ENCODE measurements at places on chromosomes 4 and X.

DNA sequence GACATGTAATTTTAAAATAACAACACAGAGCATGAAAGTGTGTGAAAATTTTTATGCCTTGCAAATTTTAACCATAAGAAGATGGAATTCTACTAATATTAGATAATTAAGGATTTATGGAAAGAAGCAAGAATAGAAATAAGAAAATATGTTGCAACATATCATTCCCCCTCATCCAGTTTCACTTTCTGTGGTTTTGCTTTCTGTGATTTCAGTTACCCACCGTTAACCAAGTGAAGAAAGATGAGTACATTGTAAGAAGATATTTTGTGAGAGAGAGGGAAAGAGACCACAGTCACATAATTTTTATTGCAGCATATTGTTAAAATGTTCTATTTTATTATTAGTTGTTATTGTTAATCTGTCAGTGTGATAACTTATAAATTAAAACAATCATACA, 77.9 kb downstream of the ADAM29 start:
- no peak for DNase-seq

DNA sequence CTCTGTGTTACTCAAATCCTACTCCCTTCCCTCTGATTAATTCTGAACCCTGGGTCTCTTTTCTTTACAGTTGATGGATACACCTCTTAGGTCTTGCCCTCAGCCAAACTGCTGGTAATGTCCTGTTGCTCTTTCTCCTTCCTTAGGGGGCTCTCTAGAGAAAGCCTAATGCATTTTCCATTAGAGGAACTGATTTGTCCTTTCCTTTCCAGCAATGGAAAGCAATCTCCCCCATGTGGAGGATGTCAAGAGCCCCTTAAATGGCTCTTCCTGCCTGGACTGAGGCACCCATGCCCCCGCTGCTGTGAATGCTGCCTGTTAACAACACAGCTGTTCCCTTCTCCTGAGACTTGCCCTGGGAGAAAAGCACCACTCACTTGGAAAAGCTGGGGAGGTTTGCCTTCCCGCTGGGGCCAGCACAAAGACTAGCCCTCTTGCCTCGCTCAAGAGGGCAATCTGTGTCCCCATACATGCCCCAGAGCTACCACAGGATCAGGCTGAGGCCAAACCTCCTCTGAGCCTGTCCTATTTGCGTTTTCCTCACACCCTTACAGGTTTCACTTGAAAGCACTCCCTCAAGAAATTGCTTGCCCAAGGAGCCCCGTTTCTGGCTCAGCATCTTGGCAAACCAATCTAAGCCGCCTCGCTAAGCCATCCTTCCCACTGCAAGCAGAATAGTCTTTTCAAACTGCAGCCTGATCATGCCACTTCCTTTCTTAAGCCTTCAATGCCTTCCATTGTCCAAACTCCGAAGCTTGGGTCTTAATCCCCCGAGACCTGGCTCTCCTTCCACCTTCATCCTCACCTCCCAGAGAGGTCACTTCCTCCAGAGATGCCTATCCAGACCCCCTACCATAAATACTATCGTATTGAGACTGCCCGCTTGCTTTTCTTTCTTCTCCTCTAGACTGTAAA, 23.2 kb upstream of the SMIM20 start:
- no peak for DNase-seq

DNA sequence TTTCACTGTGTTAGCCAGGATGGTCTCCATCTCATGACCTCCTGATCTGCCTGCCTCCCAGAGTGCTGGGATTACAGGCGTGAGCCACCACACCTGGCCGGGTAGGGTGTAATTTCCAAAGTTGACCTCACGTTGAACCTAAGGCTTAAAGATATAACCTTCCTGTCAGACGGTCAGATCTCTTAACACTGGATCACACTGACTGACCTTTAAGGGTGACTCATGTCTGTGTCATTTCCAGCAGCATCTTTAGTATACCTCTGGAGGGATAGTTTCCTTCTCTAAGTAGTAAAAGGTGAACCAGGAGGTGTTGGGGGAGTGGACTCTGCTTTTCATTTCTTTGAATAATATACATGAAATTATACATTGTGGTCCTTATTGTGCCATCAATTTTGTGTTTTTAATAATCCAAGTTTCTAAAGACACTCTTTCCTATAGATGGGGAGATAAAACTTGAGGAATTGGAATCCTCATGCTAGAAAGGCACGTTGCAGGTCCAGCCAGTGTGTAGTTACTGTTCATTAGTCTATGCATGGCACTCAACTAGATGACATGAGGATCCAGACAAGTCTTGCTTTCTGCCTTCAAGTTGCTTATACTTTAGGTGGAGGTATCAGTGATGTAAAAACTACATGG, 45.7 kb downstream of the ARHGAP10 start:
- no peak for DNase-seq

DNA sequence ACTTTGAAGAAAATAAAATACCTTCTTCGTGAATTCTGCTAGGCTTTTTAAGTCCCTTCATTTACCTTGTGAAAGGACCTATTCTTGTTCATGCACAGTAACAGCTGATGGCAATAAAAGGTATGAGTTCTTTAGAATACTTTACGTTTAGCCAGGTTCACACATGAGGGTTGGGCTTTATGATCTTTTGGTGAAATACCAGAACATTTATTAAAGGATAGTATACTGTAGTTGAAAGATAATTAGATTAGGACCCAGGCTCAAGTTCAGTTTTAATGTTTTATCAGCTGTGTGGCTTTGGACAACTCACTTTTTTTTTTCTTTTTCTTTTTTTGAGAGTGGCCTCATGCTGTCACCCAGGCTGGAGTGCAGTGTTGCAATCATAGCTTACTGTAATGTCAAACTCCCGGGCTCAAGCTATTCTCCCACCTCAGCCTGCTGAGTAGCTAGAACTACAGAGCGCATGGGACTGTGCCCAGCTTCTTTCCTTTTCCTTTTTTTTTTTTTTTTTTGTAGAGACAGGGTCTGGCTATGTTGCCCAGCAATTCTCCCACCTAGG, 28.2 kb upstream of the NEIL3 start:
- DNase-seq = no peak

- DNase-seq = no peak
Measured at GRCh38 chrX:153487590-153488071, 7.1 kb upstream of the BGN start.

- no peak for DNase-seq
Measured at GRCh38 chrX:131308980-131309379, 19.9 kb upstream of the IGSF1 start.

- no peak for DNase-seq
Measured at GRCh38 chr4:143420227-143420626, 83.6 kb downstream of the GAB1 start.

All from stimulated activated CD8-positive, alpha-beta memory T cell treated with anti-CD3 and anti-CD28 coated beads, Interleukin-4, amount 100 ng/mL, for 48 hours (primary cell).